ENCODE measurements at places on chromosomes 7 and 10.

DNA sequence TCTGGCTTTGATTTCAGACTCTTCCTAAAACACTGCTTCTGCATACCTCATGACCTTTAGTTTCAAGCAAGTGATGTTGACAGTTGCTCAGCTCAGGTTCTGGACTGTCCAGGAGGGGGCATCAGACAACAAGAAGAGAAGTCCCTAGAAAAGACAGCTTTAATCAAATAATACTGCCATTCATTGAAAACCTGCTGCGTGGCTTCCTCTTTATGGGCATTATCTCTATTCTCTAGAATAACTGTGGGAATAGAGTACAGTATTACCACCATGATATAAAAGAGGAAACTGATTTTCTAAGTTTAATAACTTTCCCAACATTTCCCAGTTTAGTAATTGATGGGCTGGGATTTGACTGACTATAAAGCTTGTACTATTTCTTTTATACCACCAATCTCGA, 170.4 kb downstream of the SNX13 start:
- DNase-seq, result peak; percentile 91

GRCh38 chr7:78111386-78111785, 312.8 kb downstream of the PHTF2 start:
- no peak for DNase-seq

DNA sequence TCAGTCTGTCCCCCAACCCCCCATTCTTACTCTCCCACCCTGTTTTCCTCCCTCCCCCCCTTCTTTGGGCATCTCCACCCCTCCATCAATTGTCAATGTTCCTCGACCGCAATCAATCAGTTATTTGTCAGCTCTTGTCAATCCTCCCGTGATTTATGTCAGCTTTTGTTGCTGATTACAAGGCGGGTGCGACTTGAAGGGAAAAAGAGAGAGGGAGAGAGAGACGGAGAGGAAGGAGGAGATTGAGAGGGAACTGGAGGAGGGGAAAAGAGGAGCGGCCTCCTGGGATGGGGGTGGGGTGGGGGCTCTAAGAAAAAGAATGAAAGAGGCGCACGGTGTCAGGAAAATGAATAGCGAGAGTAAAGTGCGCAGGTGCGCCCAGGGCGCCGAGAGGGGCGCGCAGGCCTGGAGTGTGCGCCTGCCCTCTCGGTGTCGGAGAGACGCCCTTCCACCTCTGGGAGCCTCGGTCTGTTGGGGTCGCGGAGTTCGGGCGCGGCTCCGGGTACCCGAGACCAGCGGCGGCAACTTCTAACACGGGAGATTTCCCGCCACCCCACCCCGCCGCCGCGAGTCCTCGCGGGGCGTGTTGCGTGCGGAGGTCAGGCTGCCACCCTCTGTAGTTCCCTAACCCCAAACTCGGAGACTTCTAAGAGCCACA, 1.1 kb upstream of the ZNF503 start:
- DNase-seq, result peak; percentile 90

DNA sequence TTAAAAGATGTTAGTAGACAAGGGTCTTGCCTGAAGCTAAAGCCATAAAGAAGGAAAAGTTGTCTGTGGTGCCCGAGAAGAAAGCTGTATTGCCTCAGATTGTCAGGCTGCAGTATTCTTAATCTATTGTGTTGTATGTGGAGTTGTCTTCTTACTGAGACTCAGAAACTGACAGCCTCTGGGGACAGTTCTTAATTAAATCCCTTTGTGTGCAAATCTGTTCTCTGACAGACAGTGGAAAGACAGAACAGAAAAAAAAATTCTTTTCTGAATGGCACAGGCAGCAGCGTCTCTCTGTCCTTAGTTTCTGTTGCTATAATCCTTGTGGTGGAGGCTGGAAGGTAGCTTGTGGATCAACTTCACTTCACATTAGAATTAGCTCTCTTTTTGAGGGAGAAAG, 16.8 kb downstream of the VWC2 start:
- no peak for DNase-seq

DNA sequence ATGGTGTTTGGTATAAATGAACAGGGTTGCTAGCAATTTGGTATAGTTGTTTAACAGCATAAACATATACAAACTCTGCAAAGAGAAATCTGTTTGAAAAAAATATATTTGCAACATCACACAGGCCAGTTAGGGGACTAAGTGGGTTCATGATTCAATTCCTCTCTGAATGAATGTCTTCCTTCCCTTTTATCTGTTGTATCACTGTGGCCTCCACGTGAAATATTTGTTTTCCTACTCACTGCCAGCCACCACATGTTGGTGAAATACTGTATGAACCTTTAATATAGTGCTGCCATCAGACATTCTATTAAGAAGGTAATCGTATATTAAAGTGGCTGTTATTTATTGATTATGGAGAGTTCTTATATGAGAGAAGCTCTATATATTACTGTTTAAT, 157.0 kb downstream of the ARID5B start:
- no peak for DNase-seq

DNA sequence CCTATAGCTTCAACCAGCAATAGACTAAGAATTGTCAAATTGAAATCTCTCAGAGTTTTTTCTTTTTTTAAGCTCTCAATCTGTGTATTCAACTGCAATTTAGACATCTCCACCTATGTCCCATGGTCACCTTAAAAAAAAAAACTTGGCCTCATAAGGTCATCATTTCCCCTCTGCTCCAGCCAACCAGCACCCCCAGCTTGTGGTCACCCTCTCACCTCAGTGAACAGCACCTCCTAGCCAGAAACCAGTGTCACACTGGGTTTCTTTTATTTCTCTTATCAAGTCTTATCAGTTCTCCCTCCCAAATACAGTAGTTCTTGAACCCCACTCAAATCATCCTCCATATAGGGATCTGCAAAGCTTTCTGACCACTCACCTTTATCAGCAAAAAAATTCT, 4.0 kb downstream of the ITGB1 start:
- DNase-seq, result no peak

DNA sequence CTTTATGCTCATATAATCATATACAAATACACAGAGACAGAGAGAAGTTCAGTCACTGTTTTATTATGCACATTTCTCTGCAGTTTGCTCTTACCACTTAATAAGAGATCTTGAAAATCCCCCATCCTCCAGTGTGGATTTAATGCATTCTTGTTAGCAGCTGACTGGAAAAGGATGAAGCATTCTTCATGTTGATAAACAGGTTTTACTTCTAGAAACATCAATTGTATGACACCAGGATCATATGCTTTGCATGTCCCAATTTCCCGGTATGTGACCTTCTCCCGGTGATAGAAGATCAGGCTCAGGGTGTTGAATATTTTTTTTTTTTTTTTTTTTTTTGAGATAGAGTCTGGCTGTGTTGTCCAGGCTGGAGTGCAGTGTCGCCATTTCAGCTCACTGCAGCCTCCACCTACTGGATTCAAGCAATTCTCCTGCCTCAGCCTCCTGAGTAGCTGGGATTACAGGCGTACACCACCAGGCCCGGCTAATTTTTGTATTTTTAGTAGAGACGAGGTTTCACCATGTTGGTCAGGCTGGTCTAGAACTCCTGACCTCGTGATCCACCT, 6.2 kb upstream of the CREB3L2 start:
- no peak for DNase-seq

DNA sequence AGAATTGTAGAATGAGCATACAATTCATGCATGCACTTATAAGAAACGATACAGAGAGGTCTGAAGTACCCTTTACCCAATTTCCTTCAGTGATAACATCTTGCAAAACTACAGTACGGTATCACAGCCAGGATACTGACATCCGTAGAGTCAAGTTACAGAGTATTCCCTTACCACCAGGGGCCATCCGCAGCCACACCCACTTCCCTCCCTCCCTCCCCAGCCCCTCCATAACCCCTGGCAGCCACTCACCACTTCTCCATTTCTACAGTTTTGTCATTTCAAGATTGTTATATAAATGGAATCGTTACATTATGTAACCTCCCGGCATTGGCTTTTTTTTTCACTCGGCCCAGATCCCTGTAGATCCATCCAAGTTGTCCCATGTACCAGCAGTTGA, 113.6 kb upstream of the RET start:
- no peak for DNase-seq

DNA sequence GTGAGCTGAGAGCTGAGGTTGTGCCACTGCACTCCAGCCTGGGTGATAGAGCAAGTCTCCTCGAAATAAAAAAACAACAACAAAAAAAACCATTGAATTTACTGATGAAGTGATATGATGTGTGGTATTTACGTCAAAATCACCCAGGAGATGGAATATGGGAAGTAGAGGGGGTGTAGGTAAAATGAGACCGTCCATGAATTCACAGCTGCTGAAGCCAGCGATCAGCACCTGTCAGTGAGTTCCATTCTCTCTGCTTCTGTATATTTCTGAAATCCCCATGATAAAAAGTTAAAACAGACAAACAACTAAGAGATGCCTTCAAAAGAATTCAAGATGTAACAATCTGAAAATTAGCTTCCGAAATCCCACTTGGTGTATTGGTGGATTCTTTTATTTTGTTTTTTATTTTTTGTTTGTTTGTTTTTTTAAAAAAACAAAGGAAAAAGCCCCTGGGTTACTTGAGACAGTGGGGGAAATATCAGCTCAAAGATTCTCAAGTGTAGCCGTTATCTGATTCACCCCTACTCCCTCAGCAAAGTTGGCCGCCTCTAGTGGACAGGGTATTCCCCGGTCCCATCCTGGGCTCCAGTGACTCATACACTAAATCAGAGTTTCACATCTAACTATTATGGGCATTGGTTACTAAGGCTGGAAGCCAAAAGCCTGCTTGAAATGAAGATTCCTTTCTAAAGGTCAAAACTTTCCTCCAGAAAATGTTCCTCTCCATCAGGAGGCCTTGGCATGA, 76.4 kb downstream of the MAP3K8 start:
- no peak for DNase-seq

- DNase-seq, result no peak
Measured at GRCh38 chr7:141370650-141371049, 180.6 kb upstream of the AGK start.

DNA sequence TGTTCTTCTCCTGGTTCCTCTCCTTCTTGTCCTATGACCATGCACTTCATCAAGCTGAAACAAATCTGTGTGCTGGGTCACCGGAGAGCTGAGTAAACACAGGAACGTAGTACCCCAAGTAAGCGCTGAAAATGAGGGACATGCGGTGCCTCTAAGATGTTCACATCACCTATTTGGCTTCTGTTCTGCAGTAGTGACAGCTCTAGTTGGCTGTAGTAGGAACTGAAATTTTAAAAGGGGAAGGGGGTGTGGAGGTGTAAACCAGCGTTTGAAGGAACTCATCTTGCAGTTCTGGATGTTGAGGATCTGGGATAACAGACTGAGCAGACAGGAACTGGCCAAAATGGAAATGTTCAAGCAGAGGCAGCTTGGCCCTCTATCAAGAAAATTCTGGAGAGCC, 85.2 kb downstream of the WNT2 start:
- DNase-seq, result no peak

DNA sequence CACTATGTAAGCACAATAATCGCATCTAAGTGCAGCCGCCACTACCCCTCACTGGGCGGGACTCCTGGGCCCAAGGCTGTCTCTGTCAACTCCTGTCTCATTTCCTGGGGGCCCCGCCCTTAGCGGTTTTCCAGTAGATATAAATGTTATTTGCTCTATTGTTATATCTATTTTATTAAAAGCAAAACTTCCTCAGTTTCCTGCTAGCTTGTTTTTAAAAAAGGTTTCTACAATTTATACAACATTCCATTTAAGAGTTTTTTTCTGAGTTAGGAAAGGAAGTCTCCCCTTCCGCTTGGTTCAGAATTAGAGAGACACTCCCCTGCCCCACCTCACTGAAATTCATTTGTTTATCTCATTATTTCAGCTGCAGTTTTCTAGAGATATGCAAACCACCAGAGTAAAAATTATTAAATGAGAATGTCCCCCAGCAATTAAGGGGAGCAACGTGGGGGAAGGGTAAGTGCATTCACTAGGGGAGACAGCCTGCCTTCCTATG, 82.7 kb downstream of the RAMP3 start:
- no peak for DNase-seq

GRCh38 chr10:43211431-43212042, 55.3 kb downstream of the RASGEF1A start:
- no peak for DNase-seq

DNA sequence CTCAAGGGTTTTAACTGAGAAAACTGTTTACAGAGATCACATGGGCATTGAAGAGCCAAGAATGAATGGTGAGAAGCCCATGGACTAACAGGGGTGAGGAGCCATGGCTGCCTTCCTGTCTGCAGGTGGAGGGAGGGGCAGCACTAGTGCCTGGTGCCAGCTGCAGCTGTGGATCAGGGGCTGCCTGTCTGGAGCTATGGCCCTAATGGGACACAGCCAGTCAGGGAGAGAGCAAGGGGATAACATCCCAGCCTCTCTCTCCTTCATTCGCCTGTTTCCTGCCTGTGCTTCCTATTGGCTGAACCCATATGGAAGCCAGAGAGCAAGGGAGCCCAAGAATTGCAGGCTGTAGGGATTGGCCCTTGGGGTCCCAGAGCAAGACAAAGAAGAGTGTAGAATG, 125.8 kb upstream of the GAD2 start:
- DNase-seq, result no peak

DNA sequence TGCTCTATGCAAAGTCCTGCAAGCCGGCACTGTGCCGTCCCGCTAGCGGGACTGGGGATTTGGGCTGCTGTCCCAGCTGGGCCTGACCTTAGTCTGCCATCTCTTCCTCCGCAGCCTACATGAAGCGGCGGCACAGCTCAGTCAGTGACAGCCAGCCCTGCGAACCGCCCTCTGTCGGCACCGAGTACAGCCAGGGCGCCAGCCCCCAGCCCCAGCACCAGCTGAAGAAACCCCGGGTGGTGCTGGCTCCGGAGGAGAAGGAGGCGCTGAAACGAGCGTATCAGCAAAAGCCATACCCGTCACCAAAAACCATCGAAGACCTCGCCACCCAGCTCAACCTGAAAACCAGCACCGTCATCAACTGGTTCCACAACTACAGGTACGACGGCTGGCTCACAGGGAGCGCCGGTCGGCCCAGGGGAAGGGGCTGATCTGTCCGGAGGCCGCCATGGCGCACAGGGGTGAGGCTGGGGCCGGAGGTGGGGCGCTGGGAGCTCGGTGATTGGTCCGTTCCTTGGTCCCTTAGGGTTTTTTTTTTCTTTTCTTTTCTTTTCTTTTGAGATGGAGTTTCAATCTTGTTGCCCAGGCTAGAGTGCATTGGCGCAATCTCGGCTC, 47.4 kb upstream of the SH2B2 start:
- no peak for DNase-seq

DNA sequence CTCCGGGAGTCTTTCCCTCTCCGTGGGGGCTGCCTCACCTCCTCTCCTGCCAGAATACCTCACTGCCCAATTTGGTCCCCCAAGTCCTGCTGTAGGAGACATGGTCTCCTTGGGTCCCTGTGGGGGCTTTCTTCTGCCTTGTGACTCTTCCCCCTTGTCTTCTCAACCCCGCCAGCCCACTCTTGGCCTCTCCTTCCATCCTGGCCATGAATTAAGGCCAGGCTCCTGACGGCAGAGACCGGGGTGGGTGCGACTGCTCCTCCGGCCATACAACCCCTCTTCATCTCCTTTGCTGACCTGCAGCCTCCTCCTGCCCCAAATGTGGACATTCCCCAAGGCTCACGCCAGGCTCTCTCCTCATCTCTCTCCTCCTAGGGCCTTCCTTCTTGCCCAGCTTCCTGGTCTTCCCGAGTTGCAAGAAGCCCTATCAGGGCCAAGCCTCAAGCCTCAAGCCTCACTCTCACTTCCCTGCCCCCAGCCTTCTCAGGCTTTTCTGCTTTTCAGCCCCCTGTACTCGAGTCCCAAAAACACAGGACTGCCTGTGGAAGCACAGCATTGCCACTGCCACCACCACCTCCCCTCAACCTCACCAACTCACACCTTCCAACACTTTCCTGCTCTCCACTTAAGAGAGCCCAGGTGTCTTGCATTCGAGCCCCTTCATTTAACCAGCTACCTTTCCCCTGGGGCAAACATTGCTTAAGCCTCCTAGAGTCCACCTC, 1.3 kb downstream of the PNLIPRP2 start:
- DNase-seq, result no peak
